ENCODE measurements at places on chromosomes 11 and 22.

DNA sequence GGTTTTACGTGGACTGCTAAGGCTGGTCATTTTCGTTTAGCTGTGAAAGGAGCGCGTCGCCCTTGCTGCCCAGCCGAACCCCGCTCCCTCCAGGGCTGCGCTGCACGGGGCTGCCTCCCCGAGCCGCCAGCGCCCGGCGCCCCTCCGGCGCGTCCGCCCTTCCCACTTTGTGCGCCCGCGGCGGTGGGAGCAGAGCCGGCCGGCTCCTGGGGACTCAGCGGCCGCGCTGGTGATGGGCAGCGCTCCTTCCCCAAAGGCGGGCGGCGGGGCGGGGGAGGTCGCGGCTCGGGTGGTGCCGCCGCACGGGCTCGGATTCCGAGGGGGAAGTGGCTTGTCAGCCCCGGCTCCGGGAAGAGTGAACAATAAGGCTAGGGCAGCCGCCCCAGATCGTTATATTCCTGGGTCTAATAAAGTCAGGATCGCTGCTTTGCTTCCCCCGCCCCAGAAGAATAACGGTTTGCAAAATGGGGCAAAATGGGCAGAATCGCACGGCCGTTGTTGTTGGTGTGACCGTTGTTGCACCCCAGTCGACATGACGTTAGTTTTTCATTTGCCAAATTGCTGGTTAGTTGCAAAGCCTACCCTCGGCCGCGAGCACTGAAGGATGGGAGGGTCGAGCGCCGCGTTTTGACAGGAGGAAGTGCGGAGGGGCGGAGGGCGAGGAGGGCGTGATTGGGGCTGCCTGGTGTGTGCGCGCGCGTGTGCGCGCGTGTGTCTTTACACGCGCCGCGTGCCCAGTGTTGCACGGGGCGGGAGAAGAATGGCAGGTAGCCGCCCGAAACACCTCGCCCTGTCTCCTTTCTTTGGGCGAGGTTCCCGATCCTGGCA, 745 bp downstream of the NCAM1 start:
- DNase-seq, result no peak

DNA sequence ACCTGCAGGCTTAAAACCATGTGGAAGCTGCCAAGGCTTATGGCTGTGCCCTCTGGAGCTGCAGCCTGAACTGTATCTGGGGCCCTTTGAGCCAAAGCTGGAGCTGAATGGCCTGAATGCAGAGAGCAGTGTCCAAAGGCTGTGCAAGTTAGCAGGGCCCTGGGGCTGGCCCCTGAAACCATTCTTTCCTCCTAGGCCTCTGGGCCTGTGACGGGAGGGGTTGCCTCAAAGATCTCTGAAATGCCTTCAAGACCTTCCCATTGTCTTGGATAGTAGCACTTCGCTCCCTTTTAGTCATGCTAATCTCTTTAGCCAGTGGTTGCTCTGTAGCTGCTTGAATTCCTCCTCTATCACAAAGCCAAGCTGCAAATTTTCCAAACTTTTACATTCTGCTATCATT, 12.8 kb upstream of the IFTAP start:
- DNase-seq, result no peak

GRCh38 chr11:42319921-42320320, 860.5 kb upstream of the LRRC4C start:
- DNase-seq, result no peak

DNA sequence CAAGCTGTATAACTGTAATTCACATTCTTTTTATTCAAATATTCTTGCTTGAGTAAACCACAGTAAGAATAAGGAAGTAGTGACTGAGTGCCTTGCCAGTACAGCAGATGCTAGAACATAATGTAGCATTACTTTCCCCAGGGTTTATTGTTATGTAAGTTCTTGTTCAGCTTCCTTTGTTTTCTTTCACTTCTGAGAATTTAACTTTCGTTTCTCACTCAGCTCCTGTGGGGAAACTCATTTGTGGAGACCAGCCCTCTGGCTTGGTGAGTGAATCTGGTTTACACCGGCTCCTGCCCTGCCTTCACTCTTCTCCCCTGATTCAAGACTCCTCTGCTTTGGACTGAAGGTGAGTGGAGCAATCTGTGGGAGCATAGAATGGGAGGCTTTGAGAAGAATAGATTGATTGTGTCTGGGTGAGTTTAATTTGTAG, at the start of gene TRIM22:
TRIM22 (plus strand) TSS at position 240 of the 433 bp plus-strand sequence. CDS start 6,443 bp downstream, outside the sequence.
- DNase-seq, result peak; percentile 20

GRCh38 chr22:49929211-49929979, 11.0 kb downstream of the CRELD2 start:
- no peak for DNase-seq

- no peak for DNase-seq
Observed at GRCh38 chr22:36762687-36763260, 13.1 kb downstream of the IFT27 start.

DNA sequence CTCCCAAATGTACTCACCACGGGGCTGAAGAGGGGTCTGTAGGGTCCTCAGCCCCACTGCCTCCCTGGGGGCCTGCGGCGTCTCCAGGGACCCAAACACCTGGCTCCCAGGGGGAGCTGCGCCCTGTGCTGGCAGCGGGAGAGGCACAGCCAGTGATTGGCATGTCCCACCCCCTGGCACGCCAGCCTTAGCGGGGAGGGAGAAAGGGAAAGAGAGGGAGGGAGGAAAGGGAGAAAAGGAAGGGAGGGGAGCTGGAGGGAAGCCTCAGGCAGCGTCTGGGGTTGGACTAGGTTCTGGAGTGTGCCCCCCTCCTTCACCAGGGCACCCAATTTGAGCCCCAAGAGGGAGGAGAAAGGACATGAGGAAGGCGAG, at the start of gene CHRM1:
CHRM1 (minus strand) TSS at position 163 of the 372 bp plus-strand sequence. CDS start 10,263 bp downstream, outside the sequence.
- no peak for DNase-seq

DNA sequence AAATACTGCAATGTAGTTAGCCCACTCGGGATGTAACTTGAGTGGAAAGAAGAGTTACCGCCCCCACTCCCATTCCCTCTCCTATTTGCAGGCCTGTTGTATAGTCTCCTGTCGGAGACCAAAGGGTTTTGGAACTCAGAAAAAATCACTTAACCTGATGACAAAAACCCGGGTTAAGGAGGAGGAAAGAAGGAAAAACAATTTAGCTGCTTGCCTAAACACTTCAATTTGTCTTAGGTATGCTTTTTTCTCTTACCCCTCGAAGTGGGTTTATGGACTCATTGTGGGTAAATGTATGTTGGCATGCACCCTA, 2.2 kb downstream of the YAP1 start:
- no peak for DNase-seq

Data from HS-5 (cell line).